IPS-NIHi11 (cell line): ENCODE measurements at places on chromosomes 1 and 21.

DNA sequence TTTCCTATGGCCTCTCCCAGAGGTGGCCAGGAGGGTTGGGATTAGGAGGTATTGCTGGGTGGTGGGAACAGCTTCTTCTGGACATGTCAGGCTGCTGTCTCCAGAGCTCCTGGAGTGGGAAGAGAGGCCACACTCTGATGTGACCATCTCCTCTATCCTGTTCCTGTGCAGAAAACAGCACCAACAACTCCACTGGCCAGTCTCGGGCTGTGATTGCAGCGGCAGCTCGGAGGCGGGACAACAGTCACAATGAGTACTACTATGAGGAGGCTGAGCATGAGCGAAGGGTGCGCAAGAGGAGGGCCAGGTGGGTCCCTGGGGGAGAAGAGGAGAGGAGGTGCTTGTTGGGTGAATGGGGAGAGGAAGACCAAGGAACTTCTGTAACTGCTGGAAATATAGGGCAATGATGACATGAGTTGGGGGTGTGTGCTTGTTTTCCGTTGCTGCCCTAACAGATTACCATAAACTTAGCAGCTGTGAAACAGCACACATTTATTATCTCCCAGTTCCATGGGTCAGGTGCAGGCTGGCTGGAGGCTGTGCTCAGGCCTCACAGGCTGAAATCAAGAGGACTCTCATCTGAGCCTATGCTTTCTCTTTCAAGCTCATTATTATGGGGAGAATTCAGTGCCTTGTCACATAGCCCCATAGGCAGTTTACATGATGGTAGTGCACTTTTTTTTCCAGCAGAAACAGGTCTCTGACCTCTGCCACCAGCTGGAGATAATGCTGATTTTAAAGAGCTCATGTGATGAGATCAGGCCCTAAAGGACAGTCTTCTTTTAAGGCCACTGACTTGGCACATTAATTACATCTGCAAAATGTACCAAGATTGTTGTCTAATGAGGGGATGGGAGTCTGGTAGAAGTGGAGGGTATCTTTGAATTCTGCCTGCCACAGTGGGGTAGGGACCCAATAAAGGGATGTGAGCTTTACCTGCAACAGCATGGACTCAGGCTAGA, 20.8 kb downstream of the VANGL2 start:
- no peak for DNase-seq

DNA sequence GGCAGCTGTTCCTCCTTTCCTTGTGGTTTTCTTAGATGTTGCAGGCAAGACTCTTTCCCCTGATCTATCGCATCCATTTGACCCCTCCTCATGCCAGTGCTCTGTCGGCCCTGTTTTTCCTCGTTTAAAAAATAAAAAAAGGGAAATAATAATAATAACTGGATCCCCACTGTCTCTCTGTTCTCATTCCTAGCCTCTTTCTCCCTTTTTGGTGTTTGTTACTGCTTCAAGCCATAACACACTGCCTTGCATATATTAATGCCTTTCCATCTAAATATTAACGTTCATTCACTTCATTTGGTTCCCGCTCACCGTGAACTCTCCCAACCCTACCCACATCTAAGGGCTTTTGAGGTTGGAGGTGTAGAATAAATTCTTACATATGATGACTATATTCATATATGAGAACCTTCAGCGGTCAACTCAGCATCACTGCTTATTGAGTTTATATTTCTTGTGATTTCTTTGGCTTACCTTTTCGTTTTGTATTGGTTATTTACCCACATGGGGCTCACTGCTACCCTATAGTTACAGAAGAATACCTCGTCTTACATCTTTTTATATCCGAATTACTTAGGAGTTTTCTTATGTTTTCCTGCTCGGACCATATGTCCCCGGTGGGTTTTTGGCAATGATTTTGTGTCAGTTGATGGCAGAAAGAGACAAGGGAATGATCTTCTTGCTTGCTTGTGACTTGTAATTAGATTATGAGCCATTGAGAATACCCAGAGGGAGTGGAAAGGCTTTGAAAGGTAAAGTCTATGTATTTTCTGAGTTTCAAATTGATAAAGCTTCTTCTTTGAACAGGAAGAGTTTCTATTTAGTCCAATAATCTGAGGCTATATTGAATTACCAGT, 805 bp downstream of the ATG4C start:
- no peak for DNase-seq

GRCh38 chr1:202304375-202304774, 37.4 kb downstream of the UBE2T start:
- no peak for DNase-seq

GRCh38 chr1:209862391-209863356, 34.9 kb downstream of the UTP25 start:
- DNase-seq: peak; percentile 32

DNA sequence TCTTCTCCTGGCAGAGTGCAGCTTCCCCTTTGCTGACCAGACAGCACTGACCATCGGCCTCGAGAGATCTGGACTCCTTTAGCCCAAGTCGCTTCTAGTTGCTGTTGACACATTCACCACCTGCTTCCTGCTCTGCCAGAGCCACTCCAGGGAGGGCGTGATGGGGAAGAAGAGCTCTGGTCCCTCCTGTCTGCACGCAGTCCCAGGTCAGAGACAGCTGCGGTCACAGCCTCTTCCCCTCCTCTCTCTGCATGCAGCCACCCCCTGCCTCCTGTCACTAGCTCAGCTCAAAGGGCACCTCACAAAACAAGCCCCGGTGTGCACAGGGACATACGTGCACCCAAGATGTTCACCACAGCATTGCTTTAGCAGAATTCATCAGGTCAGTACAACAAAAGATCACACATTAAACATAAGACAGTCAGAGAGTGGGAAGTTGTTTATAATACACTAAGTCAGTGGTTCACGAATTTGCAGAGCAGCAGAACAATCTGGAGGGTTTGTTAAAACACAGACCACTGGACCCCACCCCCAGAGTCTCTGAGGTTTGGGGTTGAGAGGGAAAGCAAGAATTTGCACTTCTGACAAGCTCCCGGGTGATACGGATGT, 132.9 kb downstream of the SYF2 start:
- DNase-seq: no peak

GRCh38 chr1:64956733-64957441, 9.5 kb downstream of the JAK1 start:
- no peak for DNase-seq

DNA sequence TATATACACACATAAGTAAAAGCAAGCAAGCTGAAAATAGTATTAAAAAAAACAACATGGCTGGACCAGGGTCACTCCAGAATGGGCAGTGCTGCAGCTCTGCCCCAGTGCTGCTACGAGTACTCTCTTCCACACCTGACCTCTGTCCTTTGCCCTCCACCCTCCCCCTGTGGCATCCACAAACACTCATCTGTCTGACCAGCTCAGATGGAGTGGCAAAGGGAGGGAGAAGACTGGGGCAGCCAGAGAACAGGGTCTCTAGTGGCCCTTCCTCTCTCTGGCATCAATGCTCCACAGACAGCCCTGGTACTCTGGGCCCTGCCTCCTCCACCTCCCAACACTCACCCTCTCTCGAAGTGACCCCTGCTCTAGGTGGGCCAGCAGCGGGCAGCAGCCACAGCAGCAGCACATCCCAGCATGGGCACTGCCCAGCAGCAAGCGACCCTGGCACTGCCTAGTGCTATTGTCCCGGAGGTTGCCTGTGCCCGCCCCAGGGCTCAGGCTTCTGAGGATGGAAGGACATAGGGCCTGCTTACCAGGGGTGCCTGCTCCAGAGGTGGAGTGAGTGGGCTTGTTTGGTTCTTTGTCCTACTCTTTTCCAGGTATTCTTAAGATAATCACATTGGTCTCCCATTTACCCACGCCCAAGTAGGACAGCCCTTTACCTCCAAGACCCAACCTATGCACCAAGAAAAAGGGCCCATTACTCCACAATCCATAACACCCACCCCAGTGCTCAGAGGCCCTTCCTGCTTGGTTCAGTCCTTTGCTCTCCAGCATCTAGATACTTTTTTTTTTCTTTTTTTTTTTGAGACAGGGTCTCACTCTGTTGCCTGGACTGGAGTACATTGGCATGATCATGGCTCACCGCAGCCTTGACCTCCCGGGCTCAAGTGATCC, 6.2 kb downstream of the ARHGEF2 start:
- DNase-seq: no peak

DNA sequence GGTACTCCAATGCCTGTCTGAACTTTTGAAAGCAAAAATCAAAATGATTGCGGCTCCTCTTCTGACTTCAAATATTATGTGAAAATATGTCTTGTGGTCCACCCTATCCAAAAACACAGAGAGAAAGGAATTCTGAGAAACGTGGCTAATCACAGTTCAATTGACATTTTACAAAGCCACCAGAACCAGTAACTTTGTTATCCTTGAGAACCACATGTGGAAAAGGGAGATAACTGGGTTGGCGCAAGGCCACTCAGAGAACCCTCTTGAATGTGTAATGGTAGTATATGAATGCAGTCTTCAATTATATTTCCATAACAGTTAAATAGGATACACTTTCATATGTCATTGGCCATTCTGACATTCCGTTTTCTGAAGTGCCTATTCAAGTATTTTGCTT, 1030.0 kb upstream of the TMPRSS15 start:
- DNase-seq: no peak

DNA sequence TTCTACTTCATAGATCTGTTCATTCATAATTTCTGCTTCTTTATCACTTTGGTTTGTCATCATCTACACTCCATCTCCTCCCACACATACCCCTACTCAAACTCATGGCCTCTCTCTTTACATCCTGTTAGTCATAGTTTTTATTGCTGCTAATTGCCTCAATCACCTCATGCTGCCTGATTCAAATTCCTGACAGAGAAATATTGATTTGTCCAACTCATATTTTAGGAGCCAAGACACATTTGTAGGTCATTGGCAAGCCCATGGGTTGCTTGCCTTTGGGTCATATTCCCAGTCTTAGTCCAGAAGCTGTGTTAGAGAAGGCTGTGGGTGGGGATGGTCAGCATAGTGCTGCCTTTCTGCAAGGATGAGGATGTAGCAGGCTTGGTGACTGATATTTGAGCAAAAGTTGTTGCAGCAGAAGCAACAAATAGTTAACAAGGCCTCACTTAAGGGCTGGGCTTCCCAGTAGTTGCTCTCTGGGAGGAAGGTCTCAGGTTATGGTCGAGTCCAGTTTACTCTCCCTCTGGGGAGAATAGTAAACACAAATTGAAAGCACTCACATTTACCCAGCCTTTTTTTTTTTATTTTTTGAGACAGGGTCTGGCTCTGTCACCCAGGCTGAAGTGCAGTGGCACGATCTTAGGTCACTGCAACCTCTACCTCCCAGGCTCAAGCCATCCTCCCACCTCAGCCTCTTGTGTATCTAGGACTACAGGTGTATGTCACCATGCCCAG, 22.4 kb upstream of the EPS15 start:
- DNase-seq: no peak

DNA sequence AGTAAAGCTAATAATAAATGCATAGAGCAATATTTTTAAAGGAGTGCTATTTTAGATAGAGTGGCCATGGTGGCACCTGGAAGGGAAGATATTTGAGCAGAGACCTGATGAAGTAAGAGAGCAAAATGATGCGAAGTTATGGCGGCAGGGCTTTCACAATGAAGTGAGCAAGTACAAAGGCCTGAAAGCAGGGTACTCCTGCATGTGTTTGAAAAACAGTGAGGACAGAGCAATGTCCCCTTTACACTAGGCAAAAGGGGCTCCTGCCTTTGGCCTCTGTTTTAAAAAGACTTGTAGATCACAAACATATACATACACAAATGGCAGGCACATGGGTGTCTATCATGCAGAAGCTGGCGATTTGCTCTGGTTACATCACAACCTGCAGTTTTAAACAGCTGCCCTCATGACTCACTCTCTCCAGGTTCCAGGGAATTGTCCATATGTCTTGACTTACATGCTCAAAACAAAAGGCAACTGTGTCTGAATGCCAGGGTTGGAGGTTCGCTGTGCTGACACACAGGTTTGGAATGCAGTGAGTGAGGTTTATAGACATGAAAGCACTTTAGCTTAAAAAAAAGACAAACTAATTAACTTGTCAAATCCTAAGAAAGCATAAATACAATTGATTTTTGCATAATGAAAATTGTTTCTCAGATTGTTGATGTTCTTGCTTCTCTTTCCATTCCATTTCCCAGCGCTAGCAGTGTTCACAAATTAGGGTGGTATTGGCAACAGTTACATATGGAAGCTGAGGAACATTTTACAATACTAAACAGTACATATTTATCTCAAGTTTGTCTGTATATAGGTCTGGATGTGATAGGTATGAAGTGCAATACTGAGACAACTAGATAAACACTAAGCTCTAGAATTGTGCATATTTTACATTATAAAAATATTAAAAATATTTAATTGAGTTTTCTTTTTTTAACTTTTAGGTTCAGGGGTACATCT, 313.9 kb downstream of the BARHL2 start:
- DNase-seq: peak; percentile 56

GRCh38 chr1:87174724-87175245, 153.9 kb upstream of the LMO4 start:
- DNase-seq: no peak

GRCh38 chr1:210022044-210022443, 84.0 kb downstream of the SYT14 start:
- no peak for DNase-seq

DNA sequence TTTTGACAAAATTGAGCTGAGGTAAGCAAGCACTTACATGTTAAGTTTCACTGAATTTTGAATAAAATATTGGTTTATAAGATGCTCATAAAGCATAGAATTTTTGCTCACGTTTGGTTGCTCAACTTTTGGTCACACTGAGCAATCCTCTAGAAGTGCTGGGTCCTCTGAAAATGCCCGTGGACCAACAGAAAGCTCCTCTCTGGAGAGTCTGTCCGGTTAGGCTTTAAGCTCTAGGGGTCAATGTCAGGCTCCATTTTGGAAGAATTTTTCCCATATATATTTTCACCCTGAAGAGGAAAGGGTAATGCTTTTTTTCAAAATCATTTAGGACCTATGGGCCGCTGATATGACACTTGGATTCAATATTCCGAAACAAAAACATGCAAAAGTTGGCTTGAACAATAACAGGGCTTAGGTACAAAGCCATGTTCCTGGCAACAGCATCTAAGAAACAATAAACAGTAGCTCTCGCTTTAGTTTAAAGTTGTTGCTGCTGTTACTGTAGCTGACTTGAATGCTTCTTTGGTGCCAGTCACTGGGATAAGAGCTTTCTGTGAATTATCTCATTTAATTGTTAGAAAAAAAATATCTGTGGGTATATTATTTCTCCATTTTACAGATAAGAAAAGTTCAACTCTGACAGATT, 131.7 kb upstream of the ESRRG start:
- DNase-seq: no peak

DNA sequence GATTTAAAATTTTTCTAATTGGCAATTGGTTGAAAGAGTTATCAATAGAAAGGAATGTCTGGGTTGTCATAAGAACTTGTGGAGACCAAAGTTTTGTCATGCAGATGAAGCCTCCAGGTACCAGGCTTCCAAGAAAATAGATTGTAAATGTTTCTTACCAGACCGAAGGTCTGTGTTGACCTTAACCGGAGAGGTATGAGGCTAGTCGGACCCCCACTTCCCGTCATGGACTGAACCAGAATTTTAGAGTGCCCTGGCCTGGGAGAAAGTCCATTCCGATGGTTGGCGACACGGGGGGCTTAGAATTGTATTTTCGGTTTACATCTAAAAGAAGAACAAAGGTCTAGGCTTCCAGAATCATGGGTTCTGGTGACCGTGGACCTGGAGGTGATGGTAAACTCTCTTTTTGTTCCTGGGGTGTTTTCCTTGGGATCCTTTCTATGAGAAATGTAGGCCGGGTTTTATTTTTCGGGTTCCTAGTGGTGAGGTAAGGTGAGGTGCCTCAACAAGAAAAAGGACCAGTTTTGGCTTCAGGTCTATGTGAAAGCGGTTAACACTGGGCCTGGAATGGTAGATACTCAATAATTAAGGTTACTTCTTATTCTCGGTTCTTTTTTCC, 405 bp upstream of the UHMK1 start:
- DNase-seq: peak; percentile 7
